ENCODE measurements at places on chromosomes 1 and 21. TPM values are rescaled to one million over a fixed set of nuclear protein-coding genes. Genes with fewer than 3 reads are reported as not detected.

DNA sequence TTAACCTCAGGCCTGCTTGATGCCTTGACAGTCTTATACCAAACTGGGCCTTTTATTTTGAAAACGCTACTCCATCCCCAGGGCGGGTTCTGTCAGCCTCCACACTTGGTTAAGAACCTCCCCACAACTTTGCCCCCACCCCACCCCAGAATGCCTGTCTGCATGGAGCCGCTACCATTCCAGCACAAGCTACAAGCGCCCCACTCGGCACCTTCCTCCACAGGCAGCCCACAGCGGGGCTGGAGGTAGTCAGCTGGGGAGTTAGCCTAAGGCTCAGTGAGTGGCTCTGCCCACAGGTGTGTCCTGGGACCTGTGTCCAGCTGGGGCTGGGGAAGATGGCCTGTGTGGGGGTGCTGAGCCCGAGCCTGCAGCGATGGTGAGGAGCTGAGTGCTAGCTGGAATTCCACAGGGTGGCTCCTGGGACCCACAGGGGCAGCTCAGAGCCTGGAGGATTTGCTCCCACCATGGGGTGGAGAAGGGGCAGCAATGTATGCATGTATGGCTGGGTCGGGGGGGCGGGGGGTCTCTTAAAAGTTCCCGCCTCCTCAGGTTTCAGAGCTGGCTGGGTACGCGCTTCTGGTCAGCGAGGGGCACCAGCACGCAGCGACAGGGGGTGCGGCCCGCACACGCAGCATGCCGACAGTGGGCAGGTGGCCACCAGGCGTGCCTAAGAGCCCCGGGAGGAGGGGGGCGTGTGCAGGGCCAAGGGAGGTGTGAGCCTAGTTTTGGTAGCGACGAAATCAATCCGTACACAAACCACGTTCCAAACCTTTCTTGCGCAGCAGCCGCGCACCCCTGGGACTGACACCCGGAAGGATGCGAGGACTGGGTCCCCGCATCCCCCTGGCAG is 917 bp downstream of the ETNK2 start:
- DNase-seq: no peak

- no peak for DNase-seq
Measured at GRCh38 chr1:212152869-212153268, 117.3 kb downstream of the DTL start.

CAPZA1 gene
- polyA plus RNA-seq: 131 TPM

DIPK1A gene
- 9.1 TPM for polyA plus RNA-seq

CASQ2 gene
- 0.82 TPM for polyA plus RNA-seq
